Naive B cell (primary cell): ENCODE measurements at places on chromosomes 7 and 10.

DNA sequence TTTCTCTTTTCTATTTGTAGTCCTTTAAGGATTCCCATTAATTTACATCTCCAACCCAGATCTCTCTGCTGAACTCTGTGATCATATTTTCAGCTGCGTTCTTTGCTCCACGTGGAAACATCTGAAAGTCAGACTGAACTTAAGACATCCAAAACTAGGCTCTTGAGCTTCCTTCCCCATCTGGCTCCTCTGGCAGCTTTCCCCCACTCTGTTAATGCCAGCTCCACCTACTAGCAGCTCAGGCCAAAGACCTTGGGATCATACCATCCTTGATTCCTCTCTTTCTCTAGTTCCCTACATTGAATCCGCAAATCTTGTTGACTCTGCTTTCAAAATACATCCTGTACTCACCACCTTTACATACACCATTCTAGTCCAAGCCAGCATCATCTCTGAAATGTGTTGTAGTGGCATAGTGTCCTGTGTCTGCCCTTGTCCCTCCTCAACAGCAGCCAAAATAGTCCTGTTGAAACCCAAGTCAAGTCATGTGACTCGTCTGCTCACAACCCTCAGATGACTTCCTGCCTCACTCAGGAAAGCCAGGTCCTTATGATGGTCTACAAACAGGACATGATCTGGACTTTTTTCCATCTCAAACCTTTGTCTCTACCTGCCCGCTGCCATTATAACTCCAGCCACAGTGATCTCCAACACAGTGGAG, 7.0 kb downstream of the REEP3 start:
- DNase-seq: no peak

DNA sequence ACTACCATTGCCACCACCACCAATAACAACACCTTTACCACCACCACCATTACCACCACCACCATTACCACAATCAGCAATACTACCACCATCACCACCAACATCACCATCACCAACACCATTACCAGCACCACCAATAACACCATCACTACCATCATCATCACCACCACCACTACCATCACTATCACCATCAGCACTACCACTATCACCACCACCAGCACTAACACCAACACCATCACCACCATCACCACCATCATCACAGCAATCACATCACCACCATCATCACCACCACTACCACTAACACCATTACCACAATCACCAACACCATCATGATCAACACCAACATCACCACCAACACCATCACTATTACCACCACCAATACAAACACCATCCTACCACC, 249.5 kb downstream of the GRID1 start:
- DNase-seq: no peak

- DNase-seq: no peak
Measured at GRCh38 chr10:51300617-51301304, 226.5 kb downstream of the PRKG1 start.

DNA sequence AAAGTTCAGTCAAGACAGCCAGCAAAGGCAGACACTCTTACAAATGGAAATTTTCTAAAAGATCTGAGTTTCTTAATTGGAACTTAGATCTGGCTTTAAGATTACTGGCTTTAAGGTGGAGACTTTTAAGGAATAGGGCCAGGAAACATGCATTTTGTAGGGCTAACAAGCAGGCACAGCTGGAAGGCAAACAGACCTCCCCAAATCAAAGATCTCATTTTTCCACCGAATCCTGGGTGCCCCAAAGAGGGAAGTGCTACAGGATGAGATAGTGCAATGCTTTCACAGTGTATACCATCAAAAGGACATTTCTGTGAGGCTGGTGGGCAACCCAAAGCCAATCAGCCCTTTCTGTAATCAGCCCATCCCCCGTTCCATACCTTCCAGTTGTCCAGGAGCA, 27.4 kb downstream of the MRPL32 start:
- DNase-seq: no peak

- DNase-seq: no peak
Measured at GRCh38 chr7:4738711-4739527, 36.5 kb upstream of the AP5Z1 start.

GRCh38 chr7:131522325-131522930, 34.0 kb downstream of the PODXL start:
- DNase-seq: no peak

GRCh38 chr7:43337191-43337590, 224.7 kb downstream of the HECW1 start:
- no peak for DNase-seq

GRCh38 chr7:11217848-11218565, 244.3 kb downstream of the PHF14 start:
- DNase-seq: no peak

GRCh38 chr7:8130663-8131062, 131.3 kb downstream of the ICA1 start:
- no peak for DNase-seq

DNA sequence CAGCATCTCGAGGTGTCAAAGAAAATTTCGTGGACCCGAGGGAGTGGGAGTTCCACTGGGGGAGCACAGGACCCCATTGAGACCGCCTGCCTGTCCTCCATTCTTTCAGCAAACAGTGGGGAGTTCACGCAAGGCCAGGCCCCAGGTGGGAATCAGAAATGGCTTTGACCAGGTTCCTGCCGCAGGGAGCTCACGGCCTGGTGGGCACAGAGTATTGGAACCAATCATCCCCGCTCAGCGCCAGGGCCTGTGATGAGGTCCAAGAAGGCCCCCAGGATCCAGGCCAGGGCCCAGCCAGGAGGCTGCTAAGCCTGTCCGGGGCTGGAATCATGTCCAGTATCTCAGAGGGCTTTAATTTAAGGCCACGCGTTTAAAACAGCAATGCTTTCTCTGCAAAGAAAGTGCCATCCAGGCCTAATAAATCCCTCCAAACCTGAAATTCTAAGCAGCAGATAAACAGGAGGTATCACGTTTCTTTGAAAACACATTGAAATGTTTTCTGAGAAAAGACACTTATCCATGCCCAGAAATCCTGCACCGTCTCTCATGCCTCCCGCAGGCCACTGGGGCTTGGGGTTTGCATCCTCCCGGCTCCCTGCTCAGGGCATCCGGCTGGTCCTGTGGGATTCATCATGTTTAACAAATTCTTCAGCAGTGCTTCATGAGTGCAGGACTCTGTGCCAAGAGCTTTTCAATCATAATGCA, 125.7 kb downstream of the OAT start:
- DNase-seq: no peak

GRCh38 chr10:59829024-59829423, 75.8 kb upstream of the MRLN start:
- DNase-seq: no peak

DNA sequence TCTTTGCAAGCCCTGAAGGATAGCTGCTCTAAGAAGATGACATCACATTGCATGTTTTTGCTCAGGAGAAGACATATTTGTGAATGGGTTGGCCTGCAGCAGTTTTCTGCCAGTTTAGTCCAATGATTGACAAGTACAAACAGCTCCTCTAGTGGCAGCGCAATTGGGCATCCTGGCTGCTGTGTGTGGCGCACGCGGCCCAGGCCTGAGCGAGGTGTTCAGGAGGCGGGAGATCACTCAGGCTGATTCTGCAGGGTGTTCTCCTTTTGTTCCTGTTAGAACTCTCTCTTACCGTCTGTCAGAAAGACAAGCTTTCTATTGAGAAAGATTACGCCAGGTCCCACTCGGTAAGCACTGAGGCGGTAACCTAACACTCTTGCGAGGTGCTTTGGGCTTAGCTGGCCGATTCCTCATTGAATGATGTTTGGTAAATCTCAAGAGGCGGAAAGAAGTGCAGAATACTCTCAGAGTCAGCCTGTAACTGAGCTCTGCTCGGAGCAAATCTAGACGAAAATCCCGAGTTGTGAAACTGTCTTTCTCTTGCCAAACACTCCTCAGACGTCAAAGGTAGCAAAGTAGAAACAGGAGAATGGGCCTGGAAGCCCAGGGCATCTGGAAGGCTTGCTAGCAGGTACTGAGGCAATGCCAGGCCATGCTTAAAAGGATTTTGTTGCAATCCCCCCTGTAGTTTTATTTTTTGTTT, 219.2 kb upstream of the BMPER start:
- DNase-seq: no peak

DNA sequence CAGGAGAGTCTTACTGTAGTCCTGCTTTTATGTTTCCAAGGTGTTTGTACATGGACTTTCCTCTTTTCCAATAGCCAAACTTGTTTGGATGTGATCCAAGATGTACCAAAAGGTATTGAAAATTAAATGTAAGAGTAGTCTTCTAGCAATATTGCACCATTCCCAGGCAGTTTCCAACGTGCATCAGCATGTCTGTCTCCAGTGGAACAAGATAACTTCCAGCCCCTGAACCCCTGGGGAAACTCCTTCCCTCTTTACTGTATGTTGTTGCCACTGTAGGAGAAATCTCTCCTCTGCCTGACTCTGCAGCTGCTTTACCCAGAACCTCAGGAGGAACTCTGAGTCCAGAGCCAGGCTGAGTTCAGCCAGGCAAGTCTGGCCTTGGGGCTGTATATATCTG, 18.5 kb downstream of the ARMC10 start:
- DNase-seq: no peak

- no peak for DNase-seq
Measured at GRCh38 chr10:33965795-33966581, 631.5 kb upstream of the NRP1 start.

DNA sequence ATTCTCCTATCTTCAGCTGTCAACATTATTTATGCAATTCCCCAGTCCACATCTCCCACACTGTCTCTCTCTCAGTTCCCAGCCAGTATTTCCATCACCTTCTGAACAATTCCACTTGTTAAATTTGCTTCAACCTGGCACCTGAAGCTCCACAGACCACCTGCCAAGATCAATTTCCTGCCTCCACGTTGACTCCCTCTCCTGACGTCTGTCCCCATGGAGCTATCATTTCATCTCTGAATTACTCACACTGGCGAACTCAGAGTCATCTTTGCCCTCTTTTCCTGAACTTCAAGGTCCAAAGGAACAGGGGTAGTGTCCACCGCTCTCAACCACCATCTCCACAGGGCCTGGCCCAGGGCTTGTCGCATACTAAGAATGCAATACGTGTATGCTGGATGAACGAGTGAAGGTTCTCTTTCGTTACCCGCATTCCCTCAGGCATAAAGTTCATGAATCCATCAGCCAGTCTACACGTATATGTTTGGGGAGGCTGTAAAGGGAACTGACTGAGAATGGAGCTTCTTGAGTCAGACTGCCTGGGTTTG, 183.3 kb downstream of the JCAD start:
- DNase-seq: no peak

DNA sequence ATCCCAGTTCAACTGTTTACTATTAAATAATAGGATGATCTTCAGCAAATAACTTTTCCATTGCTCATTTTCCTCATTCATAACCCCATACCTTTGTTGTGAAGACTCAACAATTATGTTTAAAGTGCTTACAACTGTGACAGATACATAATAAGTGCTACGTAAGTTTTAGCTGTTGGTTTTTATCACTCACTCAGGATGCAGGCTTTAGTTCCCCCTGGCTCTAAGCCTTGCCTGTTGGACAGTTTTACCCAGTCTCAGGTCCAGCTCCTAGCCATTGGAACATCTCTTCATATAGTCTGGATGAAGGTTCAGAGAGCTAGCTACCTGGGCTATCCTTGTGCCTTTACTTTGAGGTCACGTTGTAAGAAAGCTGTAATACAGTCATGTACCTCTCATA, 353.2 kb downstream of the CRPPA start:
- no peak for DNase-seq

- no peak for DNase-seq
Measured at GRCh38 chr7:43044511-43044910, 67.9 kb upstream of the HECW1 start.

DNA sequence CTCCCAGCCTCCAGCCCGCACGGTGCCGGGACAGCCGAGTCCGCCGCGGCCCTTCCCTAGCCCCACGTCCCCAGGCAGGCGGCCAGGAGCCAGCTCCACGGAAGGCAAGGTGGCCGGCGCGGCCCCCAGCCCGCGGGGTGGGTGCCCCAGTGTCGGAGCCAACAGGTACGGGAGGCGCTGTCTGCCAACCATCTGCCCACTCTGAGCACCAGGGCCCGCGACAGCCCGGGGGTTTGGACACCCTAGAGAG, 75.8 kb downstream of the CALN1 start:
- no peak for DNase-seq

- no peak for DNase-seq
Measured at GRCh38 chr10:122847782-122848604, 2.3 kb upstream of the CUZD1 start.

DNA sequence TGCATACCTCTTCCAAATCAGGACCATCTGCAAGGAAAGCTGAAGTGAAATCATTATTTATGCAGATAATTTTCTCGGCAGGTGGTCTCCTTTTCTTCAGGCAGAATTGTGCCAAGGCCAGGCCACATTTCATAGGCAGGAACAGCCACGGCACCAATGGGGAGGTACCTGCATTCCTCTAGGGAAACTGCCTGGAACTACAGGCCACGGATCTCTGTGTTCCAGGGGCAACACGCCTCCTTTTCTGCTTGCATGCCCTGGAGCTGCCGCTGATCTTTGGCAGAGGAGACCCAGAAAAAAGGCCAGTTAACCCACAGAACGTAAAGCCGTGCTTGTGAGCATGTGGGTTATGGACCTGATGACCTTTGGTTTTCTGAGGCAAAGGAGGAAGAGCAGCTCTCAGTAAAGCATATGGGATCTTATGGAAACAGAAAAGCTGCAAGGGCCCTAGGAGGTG, 111.2 kb upstream of the KIAA1217 start:
- DNase-seq: no peak

- DNase-seq: peak; percentile 56
Measured at GRCh38 chr7:148699024-148699781, 500 bp downstream of the CUL1 start.

DNA sequence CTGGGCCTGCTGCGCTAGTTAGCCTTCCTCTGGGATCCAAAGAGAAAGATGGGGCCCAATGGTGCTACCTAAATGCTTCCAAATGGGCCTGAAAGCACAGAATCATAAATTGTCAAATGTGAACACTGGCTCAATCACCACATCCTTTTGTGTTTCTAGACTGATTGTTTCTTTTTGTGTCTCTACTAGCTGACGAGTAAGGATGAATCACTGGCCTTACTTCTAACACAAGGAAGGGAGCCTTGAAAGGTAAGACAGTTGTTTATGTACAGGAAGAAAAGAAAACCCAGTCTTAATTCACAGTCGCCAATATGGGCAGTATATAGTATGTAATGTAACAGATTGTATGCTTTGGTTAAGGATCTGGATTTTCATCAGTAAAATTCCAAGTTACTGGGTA, 89.5 kb downstream of the ZNF92 start:
- DNase-seq: no peak

GRCh38 chr7:5589819-5590595, 166.4 kb upstream of the TNRC18 start:
- DNase-seq: no peak

DNA sequence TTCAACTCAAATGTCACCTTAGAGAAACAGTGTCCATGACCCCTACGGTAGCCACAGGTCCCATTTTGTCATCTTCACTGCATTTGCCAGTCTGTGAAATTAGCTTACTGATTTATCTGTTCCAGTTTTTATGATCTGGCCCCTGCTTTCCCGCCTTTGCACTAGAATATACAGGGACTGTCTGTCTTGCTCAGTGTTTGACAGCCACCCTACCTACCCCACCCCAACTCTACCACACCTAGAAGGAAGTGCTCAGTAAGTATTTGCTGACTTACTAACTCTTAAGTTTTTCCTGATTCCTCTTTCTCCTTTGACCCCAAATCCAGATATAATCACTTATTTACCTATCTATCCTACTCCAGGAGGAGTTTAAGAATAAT, 49.5 kb downstream of the CREB3L2 start:
- DNase-seq: no peak

- DNase-seq: no peak
Measured at GRCh38 chr7:106377847-106378361, 93.1 kb upstream of the NAMPT start.
